ENCODE measurements at places on chromosomes 2 and 18.

GRCh38 chr2:98469862-98470544 is 25.3 kb downstream of the INPP4A start:
- DNase-seq, result no peak

- DNase-seq, result no peak
Observed at GRCh38 chr18:21242780-21243401, 859 bp downstream of the GREB1L start.

- no peak for DNase-seq
Observed at GRCh38 chr2:105455488-105456003, 56.7 kb upstream of the FHL2 start.

- DNase-seq, result no peak
Observed at GRCh38 chr18:69725855-69726508, 221.7 kb downstream of the CD226 start.

DNA sequence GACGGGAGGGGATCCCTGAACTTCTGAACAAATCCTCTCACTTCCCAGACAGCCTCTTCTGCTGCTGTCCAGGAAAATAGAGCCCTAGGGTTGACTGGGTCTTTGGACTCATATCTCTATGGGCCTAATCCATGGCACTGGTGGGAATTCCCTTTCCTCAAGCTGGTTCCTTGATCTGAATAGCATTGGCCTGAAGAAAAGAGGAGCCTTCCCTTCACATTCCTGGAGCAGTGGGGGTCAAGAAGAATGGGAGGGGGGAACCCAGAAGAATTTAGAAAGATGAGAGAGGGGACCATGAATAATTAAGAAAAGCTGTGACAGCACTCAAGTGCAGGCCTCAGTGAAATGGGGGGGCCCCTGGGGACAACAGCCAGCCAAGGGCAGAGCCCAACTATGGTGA is 80.2 kb downstream of the COL6A3 start:
- DNase-seq, result no peak

GRCh38 chr2:8679827-8680731 is 1.8 kb upstream of the ID2 start:
- no peak for DNase-seq

DNA sequence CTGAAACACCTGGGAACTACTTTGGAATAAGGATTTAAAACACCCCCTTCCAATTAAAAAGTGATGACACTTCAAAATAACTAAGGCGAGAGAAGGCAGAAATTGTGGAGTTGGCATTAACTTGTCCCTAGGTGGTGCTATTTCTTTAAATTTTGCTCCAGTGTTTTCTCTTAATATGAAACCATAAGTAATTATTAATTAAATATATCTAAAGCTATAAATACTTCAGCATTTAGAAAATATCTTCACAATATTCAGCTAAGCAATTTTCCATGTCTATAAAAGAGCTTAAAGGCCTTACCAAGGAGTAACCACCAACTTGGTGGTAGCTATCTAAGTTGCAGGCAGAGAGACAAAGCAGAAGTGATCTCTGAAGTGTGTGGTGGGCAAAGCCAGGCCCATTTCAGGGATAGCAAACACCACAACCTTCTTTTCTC is 186.8 kb upstream of the PGAP1 start:
- no peak for DNase-seq

- no peak for DNase-seq
Observed at GRCh38 chr2:215554689-215555498, 119.0 kb upstream of the FN1 start.

DNA sequence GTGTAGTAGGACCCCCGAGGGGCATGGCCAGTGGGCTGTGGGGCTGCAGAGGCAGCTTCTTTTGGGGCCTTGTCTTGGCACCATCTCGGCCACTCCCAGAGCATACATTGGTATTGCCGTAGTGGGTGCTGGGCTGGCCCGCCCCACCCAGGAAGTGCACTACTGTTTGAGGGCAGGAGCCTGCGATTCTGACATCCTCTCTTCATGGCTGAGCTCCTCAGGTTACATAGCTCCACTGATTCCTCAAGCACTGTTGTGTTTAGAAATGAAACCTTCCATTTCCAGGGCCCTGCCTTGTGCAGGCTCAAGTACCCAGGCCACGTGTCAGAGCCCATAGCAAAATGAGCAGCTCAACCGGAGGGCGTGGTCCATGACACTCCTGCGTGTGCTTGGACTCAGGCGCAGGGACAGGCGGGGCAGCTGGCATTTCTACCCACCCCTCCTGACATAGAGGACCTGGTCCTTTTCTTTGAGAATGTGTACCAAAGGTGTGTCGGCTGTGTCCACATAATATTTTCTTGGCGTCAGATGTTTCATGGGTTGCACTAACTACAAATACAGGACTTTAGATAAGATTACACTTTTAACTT is 67.9 kb downstream of the DGKD start:
- DNase-seq, result peak; percentile 29

GRCh38 chr2:67311536-67311935 is 85.6 kb upstream of the ETAA1 start:
- no peak for DNase-seq

- no peak for DNase-seq
Observed at GRCh38 chr2:61134141-61134540, 27.8 kb upstream of the C2orf74 start.

DNA sequence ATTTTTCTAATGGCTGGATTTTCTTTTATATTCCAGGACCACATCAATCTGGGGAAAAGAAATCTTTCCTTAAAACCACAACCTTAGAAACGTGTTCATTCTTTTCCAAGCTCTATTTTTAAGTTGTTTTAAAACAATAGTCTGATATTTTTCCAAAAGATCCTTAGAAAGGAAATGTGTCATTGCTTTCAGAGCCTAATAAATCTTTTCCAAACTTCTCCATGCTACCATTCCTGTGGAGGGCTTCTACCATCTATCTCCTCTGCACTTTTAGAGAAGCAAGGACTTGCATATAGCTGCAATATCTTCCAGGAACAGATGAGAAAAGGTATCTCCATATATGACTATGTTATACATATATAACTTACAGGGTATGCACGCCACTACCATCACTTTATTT is 21.2 kb downstream of the WDFY1 start:
- DNase-seq, result no peak

GRCh38 chr2:221570321-221570935 is 1.7 kb downstream of the EPHA4 start:
- DNase-seq, result peak; percentile 9

- peak; percentile 54 for DNase-seq
Observed at GRCh38 chr2:204177977-204178522, 241.5 kb downstream of the ICOS start.

DNA sequence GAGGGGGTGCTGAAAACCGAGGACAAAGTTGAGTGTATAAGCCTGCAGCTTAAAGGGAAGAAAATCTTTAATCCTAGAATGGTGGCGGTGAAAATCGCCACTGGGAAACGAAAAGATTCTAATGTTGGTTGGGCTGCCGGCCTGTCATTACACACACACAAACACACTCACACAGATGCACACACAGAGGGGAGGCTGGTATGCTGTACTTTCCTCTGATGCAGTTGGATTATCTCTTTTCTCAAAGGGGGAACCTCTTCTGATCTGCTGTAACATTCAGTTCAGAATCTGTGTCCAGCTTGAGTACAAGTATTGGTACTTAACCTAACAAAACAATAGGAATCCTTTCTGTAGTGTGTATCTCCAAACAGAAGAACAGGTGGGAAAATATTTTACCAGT is 39.0 kb downstream of the ANXA4 start:
- no peak for DNase-seq

GRCh38 chr18:65746936-65747335 is 3.9 kb upstream of the CDH7 start:
- no peak for DNase-seq

DNA sequence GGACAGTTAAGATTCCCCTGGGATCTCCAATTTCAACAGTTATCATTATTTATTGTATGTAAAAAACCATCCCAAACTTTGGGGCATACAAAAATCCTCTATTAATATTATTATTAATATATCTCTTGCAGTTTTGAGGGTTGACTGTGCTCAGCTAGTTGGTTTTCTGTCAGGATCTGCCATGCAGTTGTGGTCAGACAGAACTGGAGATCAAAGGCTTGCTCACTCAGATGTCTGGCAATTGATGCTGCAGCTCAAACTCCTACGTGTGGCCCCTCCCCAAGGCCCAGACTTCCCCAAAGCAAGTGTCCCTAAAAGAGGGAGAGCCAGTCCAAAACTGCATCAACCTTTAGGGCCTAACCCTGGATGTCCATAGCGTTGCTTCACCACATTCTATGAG is 204.7 kb downstream of the TTC32 start:
- no peak for DNase-seq

DNA sequence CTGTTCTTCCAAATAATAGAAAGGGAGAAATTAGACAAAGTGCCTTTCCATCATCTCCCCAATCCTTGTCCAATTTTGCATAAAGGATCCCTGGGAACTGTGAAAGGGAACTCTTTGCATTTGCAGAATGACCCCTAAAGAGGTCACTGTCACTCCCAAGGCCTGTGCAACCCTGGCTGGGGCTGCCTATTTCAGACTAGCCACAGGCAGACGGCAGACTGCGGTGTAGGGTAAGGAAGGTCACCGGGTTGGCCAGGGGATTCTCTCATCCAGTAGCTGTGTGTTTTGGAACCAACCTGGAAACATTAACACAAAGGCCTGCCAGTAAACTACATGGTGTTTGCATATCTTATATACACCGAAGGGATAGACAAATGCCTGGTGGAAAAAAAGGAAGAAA is 818.7 kb downstream of the BCL11A start:
- no peak for DNase-seq

- DNase-seq, result no peak
Observed at GRCh38 chr2:139805441-139805840, 1025.3 kb upstream of the NXPH2 start.

DNA sequence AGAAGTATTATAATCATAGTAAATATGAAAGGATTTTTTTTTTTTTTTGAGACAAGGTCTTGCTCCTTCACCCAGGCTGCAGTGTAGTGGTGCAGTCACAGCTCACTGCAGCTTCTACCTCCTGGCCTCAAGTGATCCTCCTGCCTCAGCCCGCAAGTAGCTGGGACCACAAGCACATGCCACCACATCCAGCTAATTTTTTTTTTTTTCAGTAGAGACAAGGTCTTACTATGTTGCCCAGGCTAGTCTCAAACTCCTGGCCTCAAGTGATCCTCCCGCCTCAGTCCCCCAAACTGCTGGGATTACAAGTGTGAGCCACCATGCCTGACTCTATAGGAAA is 301.6 kb upstream of the STON1 start:
- DNase-seq, result no peak

- DNase-seq, result no peak
Observed at GRCh38 chr2:238636269-238637073, 209.7 kb downstream of the ASB1 start.

DNA sequence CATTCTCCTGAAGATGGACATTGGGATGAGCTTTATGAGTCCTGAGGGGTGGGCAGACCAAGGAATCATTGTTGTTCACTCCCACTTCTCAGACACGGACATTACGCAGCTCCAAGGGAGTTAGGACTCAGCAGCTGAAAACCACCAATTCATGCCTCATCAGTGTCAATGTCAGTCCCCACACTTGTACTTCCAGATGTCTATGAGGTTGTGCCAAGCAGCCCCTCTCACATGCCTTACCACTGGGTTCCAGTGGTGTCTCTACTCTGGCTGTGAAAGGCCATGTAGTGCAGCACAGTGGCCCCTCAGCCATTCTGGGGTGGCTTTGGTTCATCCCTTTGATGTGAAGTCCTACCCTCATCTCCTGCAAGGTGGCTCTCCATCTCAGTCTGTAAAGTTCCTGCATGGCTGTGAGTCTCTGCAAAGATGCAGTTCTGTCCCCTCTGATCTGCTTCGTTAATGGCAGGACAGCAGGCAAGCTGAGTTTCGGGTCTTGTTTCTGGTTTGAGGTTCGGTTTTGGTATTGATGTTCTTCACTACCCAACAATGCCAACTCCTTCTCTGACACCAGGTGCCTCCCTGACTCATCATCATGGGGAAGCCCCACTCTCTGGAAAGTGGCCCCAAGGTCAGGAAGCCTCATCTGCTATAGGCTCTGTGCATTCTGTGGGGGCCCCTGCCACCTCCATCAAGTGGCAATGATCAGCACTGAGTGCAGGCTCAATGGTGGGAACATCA is 14.0 kb upstream of the COL6A3 start:
- peak; percentile 85 for DNase-seq

DNA sequence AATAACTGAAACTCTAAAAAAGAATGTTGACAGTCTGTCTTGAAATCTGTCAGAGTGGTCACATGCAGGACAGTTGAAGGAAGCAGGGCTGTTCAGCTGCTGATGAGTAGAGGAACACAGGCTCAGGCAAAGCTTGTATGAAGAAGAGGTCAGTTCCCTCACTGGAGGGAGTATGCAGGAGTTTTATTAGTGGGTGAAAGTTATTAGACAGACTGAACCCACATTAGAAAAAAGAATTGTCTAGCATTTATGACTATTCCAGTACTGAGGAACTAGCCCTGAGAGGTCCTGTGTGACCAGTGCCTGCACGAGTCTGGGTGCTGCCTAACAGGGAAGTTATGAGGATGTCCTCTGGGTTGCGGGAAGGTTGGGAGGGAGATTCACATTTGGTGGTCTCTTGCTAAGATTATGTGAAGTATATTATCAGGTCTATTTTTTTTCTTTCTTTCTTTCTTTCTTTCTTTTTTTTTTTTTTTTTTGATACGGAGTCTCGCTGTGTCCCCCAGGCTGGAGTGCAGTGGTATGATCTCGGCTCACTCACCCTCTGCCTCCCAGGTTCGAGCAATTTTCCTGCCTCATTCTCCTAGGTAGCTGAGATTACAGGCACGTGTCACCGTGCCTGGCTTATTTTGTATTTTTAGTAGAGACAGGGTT is 9.6 kb downstream of the TET3 start:
- no peak for DNase-seq

DNA sequence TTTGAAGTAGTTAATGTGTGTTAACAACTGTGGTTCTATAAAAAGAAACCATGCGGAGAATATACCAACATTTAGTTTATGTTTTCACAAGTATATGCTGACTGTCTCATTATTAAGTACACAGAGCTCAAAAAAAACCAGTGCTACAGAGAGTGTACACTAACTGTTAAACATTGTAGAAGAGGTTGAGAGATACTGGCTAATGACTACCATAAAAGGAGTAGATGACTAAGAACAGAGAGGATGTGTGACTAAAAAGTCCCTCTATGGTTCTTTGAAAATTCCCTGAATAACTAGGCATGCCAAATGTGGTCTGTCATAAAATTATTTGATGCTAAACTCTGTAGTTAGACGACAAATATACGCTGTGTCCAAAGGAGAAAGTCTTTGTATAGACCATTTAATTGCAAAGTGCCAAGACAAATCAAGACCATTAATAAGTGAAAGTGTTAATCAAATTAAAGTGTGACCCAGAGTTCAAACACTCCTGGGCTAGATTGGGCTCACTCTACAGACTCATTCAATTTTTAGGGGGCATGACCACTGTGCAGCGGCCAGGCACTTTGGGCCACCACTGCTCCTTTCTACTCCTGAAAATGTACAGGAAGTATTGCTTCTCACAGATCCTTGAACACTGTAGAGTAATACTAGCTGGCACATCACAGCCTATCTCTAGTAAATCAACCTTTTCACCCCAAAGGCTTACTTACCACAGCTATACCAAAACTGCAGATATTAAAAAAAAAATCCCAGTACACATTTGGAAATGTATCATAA is 45.1 kb upstream of the SERTAD2 start:
- DNase-seq, result no peak

DNA sequence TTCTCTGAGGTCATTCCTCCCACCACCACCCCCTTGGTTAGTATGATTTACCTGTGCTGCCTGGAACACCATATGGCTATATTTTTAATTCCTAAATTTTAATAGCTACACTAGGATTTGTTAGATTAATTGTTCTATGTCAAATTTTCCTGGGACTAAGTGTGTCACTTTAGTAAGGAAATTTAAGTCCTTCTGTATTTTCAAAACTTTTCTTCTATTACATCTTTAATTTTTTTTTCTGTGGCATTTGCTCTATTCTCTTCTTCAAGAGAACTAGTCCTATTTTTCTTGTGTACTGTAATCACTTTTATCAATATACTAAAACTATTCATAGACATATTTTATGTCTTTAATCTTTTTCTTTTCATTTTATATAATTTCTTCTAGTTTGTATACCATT is 456.9 kb downstream of the ARHGAP15 start:
- no peak for DNase-seq
